ENCODE measurements at places on chromosomes 4 and X. TPM values are rescaled to one million over a fixed set of nuclear protein-coding genes. Genes with fewer than 3 reads are reported as not detected.
A peak's percentile ranks its signal among the peaks of the same experiment; 100 is the strongest.

DNA sequence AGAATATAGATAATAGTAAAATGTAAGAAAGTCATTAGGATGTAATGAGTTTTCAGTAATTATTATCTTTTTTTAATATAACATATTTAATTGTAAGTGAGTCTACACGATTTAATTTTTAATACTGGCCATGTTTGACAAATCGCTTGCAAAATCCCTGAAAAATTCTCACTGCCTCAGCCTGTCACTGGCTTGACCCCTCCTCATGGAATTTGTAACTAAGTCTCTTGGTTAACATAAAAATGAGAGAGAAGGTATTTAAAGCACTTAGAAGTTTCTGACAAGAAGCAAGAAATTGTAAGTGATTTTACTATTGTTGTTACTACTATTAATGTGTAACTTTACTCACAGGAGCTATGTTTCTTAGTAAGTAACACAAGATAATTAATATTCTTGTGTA, 237.9 kb upstream of the GK2 start:
- H3K4me1 ChIP-seq: no peaks in the 10 kb centered on the region
- H3K27ac ChIP-seq: no peak overlapping the region
- DNase-seq: no peak
- no peaks in the 10 kb centered on the region for H3K27me3 ChIP-seq
- H3K36me3 ChIP-seq: no peaks in the 10 kb centered on the region

GRCh38 chr4:109611045-109611646, 51.1 kb downstream of the MCUB start:
- H3K27me3 ChIP-seq: no peaks in the 10 kb centered on the region
- H3K4me3 ChIP-seq: no peak overlapping the region
- H3K27ac ChIP-seq: no peak overlapping the region
- DNase-seq: no peak
- peaks cover 30% of the 10 kb centered on the region for H3K36me3 ChIP-seq

- no peaks in the 10 kb centered on the region for H3K36me3 ChIP-seq
- H3K4me3 ChIP-seq: peak overlapping the region; percentile 48
Measured at GRCh38 chr4:37976507-37976906, 16.3 kb downstream of the PTTG2 start.

DNA sequence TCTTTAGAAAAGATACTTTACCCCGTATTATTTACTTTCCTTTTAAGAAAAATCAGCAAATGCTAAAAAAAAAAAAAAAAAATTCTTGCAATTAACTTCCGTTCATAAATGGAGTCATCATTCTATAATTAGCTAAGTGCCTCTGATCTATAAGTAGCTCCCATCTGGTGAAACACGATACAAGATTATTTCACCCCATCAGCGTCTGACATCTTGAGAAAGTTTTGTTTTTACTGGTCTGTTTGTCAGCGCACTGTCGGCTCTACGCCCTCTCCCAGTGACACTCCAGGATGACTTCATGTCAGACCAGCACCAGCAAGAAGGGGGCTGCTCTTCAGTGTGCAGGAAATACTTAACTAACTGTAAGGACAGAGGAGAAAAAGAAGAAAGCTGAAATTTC, 108.3 kb downstream of the AFAP1 start:
- no peaks in the 10 kb centered on the region for H3K36me3 ChIP-seq
- peaks cover 40% of the 10 kb centered on the region for H3K4me1 ChIP-seq
- H3K27ac ChIP-seq: peak overlapping the region; percentile 43
- peak overlapping the region; percentile 24 for H3K4me3 ChIP-seq
- DNase-seq: no peak

GRCh38 chr4:171928336-171928735, 115.1 kb downstream of the GALNTL6 start:
- H3K4me1 ChIP-seq: no peaks in the 10 kb centered on the region
- H3K27me3 ChIP-seq: no peaks in the 10 kb centered on the region
- H3K36me3 ChIP-seq: no peaks in the 10 kb centered on the region
- no peak for DNase-seq
- no peak overlapping the region for H3K4me3 ChIP-seq

GRCh38 chr4:1027915-1028238, 16.5 kb downstream of the FGFRL1 start:
- H3K4me3 ChIP-seq: no peak overlapping the region
- no peak for DNase-seq
- peaks cover 4% of the 10 kb centered on the region for H3K36me3 ChIP-seq
- peaks cover 2% of the 10 kb centered on the region for H3K27me3 ChIP-seq
- no peak overlapping the region for H3K27ac ChIP-seq
- peaks cover 8% of the 10 kb centered on the region for H3K4me1 ChIP-seq

Gene MAMLD1
- 0.45 TPM for total RNA-seq

Gene ARHGAP10
- total RNA-seq: 5.6 TPM
